Gastrocnemius medialis (tissue), 4 donors: ENCODE measurements at places on chromosomes 7 and 10. TPM values are rescaled to one million over a fixed set of nuclear protein-coding genes. Genes with fewer than 3 reads are reported as not detected.

- H3K4me3 ChIP-seq, result no peak overlapping the region
- H3K27me3 ChIP-seq, result no peaks in the 10 kb centered on the region
- H3K4me1 ChIP-seq, result no peaks in the 10 kb centered on the region
- no peaks in the 10 kb centered on the region for H3K36me3 ChIP-seq
- H3K27ac ChIP-seq, result no peak overlapping the region
- no peak for DNase-seq
Observed at GRCh38 chr7:91570560-91570959, 306.3 kb downstream of the FZD1 start.

GRCh38 chr7:143988976-143989745 is 11.0 kb upstream of the OR6B1 start:
- H3K4me3 ChIP-seq, result no peak overlapping the region
- no peaks in the 10 kb centered on the region for H3K27me3 ChIP-seq

GRCh38 chr10:92846854-92847201 is 1.5 kb upstream of the EXOC6 start:
- no peak overlapping the region for H3K4me3 ChIP-seq
- peaks cover 11% of the 10 kb centered on the region for H3K4me1 ChIP-seq
- peak overlapping the region; percentile 92 for H3K27ac ChIP-seq
- no peaks in the 10 kb centered on the region for H3K36me3 ChIP-seq
- H3K27me3 ChIP-seq, result no peaks in the 10 kb centered on the region

GRCh38 chr7:96931891-96932290 is 73.5 kb upstream of the DLX6 start:
- H3K4me3 ChIP-seq, result no peak overlapping the region
- no peaks in the 10 kb centered on the region for H3K4me1 ChIP-seq
- no peaks in the 10 kb centered on the region for H3K36me3 ChIP-seq

GRCh38 chr7:122692769-122693309 is 6.1 kb downstream of the RNF133 start:
- H3K27me3 ChIP-seq, result no peaks in the 10 kb centered on the region
- no peak overlapping the region for H3K4me3 ChIP-seq
- H3K4me1 ChIP-seq, result no peaks in the 10 kb centered on the region
- H3K36me3 ChIP-seq, result no peaks in the 10 kb centered on the region

- H3K27me3 ChIP-seq, result no peaks in the 10 kb centered on the region
- DNase-seq, result no peak
- H3K36me3 ChIP-seq, result no peaks in the 10 kb centered on the region
- no peak overlapping the region for H3K27ac ChIP-seq
Observed at GRCh38 chr10:113359655-113360054, 193.2 kb upstream of the HABP2 start.

GRCh38 chr10:103783681-103784080 is 71.7 kb downstream of the SH3PXD2A start:
- no peak for DNase-seq
- no peak overlapping the region for H3K27ac ChIP-seq
- H3K27me3 ChIP-seq, result no peaks in the 10 kb centered on the region
- no peaks in the 10 kb centered on the region for H3K36me3 ChIP-seq

OR2A7 gene
- total RNA-seq, result not detected

HOXA7 gene
- total RNA-seq, result 12.8 TPM

LIPJ gene
- total RNA-seq, result not detected
